ENCODE measurements at places on chromosomes 4 and X.

DNA sequence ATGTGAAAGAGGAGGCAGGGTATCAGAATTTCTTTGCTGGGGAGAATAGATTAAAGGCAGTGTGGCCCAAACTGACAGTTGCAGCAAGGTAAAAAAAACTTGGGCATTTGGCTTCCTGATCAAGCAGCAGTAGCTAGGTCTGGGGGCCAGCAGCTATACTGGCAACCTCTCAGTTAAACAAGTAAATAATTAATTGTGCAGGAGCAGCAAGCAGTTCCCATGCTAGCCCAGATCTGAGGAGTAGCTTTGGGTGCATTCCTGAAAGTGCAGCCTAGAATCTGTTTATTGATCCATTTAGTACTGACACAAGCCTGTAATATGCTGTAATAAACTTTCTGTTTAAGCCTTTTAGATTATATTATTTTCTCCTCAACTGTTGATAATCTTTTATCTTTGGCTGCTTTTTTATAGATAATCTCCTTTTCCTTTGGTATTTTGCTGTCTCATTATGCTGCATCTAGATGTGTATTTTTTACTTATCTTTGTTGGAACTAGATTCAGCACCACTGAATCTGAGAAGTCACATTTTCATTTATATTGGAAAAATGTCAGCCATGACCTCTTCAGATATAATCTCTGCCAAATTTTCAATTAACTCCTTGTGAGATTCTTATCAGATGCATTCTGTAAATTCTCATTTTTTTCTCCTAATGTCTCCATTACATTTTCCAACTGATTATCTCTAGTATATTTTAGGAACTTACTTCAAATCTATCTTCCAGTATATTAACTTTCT lies 276.3 kb downstream of the STPG2 start:
- DNase-seq = no peak

GRCh38 chr4:57877047-57877458 lies 766.9 kb upstream of the IGFBP7 start:
- no peak for DNase-seq

DNA sequence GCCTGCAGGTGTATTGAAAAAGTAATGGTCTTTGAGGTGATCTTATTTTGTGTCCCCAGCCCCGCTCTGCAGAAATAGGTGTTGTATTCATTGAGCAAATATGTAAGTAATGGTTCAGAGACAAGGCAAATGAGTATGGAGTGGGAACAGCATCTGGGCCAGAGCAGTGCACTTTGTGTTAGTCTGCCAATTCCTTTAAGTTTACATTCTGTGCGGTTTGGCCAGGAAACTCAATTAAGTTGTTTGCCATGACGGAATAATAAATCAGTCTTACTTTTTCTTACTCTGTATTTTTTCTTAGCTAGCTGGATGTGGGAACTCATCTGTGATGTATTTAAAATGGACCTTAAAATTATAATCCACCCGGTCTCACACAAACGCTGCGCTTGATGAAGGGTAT lies 12.6 kb downstream of the DCLK2 start:
- DNase-seq = peak; percentile 92

DNA sequence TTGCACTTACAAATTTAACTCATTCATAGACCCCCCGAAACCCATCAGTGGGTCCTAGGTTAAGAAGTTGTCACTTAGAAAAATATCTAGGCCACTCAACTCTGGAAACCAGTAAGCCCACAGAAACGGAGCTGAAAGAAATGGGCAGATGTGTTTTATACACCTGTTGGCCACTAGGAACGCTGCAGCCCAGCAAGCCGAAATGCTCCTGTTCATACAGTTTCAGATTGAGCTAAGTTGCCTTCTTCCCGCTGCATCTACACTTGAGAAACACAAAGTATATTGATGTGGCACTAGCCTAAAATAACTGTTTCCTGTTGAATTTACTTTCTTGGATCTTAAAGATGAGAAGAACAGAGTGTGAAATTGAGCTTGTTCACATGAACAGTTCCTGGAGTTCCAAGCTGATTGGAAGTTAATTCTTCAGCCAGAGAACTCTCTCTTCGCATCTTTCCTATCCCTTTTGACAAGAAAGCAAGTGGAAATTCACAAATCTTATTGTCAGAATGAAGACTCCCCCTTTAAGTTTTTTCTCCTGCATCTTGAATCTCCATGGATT lies 174.1 kb downstream of the RBMX2 start:
- DNase-seq = peak; percentile 6

DNA sequence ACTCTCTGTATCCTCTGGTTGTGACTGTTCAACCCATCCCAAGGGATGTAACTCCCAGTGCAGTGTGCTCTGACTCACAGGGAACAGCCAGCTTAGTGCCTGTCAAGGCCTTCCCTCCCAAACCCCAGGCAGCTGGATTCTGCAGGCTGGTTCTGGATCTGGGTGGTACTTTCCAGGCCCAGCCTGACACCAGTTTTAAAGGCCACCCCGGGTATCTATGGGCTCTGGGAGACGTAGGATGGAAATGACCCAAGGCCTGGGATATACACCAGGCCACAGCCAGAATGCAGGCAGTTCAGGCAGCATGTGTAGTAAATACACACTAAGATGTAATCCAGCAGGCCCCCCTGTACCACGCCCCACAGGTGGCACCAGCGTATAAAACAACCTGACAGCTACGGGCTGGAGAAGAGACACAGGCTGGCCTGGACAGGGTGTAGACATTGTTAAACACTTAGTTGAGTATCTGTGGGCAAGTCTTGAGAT lies 64.2 kb downstream of the SPINK2 start:
- peak; percentile 63 for DNase-seq

GRCh38 chrX:123274796-123275195 lies 90.7 kb downstream of the GRIA3 start:
- peak; percentile 51 for DNase-seq

DNA sequence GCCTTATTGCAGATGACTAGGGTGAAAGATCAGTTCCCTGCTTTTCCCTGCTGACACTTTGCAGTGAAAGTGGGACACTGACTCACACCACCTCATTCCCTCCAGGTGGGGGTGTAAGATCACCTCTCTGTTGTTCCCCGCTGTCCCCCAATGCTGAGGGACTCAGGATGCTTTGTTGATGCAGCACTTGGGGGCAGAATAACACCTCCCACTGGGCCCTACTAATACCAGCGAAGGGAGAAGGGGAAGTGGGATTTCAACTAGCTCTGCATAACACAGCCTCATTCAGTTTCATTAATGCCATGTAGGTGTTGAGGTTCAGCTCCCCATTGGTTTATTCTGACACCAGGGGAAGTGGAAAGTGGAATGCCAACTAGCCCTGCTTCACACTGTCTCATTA lies 43.6 kb upstream of the IL1RAPL2 start:
- DNase-seq = no peak

GRCh38 chr4:2648159-2648814 lies 107.8 kb downstream of the TNIP2 start:
- no peak for DNase-seq

DNA sequence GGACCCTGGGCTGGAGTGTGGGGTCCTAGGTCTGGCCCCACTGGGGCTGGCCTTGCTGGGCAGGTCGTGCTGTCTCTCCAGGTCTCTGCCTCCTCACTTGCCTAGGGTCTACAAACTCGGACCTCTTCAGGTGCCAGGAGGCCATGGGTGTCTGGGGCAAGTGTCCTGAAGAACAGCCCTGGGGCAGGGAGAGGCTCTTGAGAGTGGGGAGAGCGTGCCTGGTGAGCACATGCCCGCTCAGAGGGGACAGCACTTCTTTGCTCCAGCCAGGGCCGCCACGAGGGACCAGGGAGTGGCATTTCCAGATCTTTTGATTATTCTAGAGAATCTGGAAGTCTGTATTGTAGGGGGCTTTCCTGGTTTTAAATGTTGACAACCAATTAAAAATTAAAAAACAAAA lies 63.7 kb downstream of the SORCS2 start:
- no peak for DNase-seq

GRCh38 chrX:120308558-120308957 lies 2.7 kb downstream of the TMEM255A start:
- no peak for DNase-seq

DNA sequence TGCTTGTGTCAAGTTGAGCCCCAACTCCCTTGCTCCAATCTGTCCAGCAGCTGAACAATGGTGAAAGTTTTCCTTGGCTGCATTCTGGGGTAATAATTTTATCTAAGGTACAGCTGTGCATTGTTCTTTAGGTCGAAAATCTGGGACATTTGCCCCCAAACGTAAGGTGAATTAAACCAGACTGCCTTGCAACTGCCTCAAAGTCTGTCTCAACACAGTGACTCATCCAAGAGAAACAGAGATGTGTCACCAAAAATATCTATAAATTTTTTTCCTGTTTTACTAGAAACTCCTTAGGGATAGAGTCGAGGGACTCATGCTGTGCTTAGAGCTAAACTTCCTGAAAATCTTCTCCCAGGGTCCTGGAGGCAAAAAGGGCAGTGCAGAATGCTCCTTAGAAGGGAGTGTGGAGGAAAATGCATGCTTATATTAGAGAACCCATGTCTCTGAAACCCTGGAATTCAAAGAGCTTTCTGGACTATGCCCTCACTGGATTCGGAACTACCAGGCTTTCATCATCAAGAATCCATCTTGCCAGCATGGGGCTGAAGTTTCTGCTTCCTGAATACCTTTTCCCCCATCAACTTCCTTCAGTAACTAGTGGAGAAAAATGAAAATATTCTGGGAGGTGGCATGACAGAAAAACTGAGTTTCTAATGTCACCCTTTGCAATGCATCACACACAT lies 115.7 kb downstream of the PALLD start:
- DNase-seq = peak; percentile 68

- DNase-seq = no peak
Observed at GRCh38 chr4:77992581-77992980, 64.5 kb upstream of the FRAS1 start.

GRCh38 chr4:147969573-147970385 lies 237.9 kb downstream of the ARHGAP10 start:
- DNase-seq = no peak

DNA sequence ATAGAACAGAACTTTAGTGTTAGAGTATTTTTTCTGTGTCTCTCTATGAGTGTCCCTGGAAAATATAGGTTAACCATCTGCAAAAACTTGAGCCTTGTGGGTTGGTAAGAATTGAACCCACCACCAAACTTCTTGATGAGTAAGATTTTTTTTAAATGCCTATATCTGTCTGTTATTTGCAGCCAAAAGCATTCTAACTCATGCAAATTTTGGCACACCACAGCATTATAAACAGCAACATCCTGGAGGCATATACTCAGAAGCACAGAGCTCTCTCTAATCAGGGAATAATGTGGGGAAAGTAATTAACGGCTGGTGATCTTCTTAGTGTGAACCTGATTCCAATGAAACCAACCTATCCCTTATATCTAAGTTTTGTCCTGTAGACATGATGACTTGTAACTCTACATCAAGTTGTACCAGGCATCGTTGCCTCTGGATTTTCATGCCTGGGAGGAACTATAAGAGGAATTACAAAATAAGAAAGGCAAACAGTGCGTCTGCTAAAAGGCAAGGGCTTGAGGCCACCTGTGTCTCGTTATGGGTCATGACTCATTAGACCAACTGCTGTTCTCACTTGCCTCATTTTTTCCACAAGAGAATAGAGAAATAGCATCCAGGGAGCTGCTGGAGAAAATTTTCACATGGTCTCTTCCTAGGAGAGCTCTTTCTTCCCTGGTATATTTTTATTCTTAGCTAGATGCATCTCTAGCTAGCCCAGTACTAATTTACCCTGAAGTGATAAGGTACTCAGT lies 202.4 kb downstream of the CHIC2 start:
- peak; percentile 93 for DNase-seq

GRCh38 chr4:36111172-36111571 lies 133.1 kb downstream of the ARAP2 start:
- DNase-seq = peak; percentile 70
